ENCODE measurements at places on chromosomes 2 and 18. TPM values are rescaled to one million over a fixed set of nuclear protein-coding genes. Genes with fewer than 3 reads are reported as not detected.

The IGFBP2 gene
- 124 TPM for total RNA-seq

The CTIF gene
- total RNA-seq = 95.5 TPM

The EPHA4 gene
- 123 TPM for total RNA-seq

The TUBB8B gene
- total RNA-seq = not detected

The KYNU gene
- under 0.01 TPM for total RNA-seq

The SP5 gene
- total RNA-seq = 0.63 TPM

The TMEM163 gene
- 19.1 TPM for total RNA-seq

The GAL3ST2 gene
- 1.3 TPM for total RNA-seq

The MPP4 gene
- 0.63 TPM for total RNA-seq

The PFN4 gene
- 1.6 TPM for total RNA-seq
